HFFc6 (cell line): ENCODE measurements at places on chromosomes 12 and 14. TPM values are rescaled to one million over a fixed set of nuclear protein-coding genes. Genes with fewer than 3 reads are reported as not detected.

DNA sequence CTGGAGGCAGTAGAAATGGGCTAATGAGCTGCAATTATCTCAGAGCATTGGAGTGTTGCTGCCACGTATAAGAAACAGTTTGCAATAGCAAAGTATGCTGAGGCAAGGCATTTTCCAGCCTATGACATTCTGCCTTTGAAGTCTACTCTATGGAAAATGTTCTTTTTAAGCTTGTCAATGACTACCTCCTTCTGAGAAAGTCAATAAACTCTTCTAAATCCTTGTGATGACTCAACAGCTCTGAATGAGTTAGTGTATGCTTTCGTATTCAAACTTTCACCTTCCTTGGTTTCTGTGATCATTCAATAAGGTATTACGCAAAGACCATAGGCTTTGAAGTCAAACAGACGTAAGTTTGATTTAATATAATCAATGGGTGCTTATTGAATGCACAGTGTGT is 111.2 kb downstream of the CAPZA3 start:
- no peak overlapping the region for H3K27ac ChIP-seq
- peaks cover 12% of the 10 kb centered on the region; the same call in 1 of the 2 replicates for H3K4me1 ChIP-seq
- H3K36me3 ChIP-seq = no peaks in the 10 kb centered on the region
- no peak overlapping the region for H3K4me3 ChIP-seq
- DNase-seq = no peak

DNA sequence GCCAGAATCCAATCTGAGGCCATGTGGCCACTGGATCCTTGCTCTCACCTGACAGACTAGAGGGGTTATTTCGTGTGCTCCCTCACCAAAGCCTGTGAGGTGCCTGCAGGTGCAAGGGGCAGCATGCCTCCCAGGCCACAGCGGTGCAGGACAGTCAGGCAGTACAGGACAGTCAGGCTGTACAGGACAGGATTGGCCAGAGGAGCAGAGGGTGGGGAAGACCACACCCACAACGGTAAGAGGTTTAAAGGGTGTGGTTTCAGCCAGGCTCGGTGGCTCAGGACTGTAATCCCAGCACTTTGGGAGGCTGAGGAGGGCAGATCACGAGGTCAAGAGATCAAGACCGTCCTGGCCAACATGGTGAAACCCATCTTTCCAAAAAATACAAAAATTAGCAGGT is 3.1 kb upstream of the BRF1 start:
- peaks cover 11% of the 10 kb centered on the region for H3K36me3 ChIP-seq
- peaks cover 13% of the 10 kb centered on the region for H3K4me1 ChIP-seq
- no peak overlapping the region for H3K4me3 ChIP-seq
- no peak for DNase-seq
- H3K27ac ChIP-seq = no peak overlapping the region
- H3K27me3 ChIP-seq = no peaks in the 10 kb centered on the region

- no peak for DNase-seq
- H3K4me3 ChIP-seq = no peak overlapping the region
- H3K4me1 ChIP-seq = peaks cover 7% of the 10 kb centered on the region; the same call in 1 of the 2 replicates
- H3K27ac ChIP-seq = no peak overlapping the region
- peaks cover 12% of the 10 kb centered on the region for H3K27me3 ChIP-seq
Observed at GRCh38 chr14:93974833-93975232, 1.5 kb downstream of the ASB2 start.

GRCh38 chr14:73472185-73473114 is 14.1 kb upstream of the NUMB start:
- H3K36me3 ChIP-seq = no peaks in the 10 kb centered on the region
- no peak overlapping the region for H3K4me3 ChIP-seq
- peak; percentile 73 for DNase-seq
- H3K27ac ChIP-seq = no peak overlapping the region

GRCh38 chr14:55814064-55814463 is 234.1 kb downstream of the KTN1 start:
- H3K4me1 ChIP-seq = peaks cover 19% of the 10 kb centered on the region
- DNase-seq = no peak
- peak overlapping the region; percentile 80 for H3K27ac ChIP-seq
- H3K36me3 ChIP-seq = no peaks in the 10 kb centered on the region

DNA sequence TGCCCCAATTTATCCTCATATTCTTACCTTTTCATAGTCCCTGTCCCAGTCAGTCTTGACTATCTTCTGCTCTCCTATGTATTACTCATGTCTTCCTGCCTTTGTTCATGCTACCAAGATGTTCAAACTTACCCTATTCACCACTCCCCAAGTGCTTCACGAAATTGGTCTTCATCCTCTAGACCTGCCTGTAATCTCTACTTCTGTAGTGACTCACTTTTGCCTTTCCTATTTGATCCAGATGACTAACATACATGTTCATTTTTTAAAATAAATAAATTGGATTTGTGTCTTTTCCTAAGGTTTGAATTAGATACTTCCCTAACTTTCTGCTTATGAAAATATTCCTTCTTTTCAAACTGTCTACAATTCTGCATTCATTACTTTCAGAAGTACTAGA is 107.7 kb upstream of the PPM1H start:
- no peak overlapping the region for H3K4me3 ChIP-seq
- peaks cover 4% of the 10 kb centered on the region; the same call in 1 of the 2 replicates for H3K27me3 ChIP-seq
- H3K4me1 ChIP-seq = peaks cover 10% of the 10 kb centered on the region
- no peaks in the 10 kb centered on the region for H3K36me3 ChIP-seq
- DNase-seq = peak; percentile 17

GRCh38 chr12:47845081-47845480 is 25.4 kb upstream of the HDAC7 start:
- DNase-seq = no peak
- no peak overlapping the region for H3K27ac ChIP-seq
- H3K4me1 ChIP-seq = peaks cover 16% of the 10 kb centered on the region
- no peaks in the 10 kb centered on the region; the same call in 1 of the 2 replicates for H3K27me3 ChIP-seq
- H3K4me3 ChIP-seq = no peak overlapping the region

- H3K4me3 ChIP-seq = peak overlapping the region; percentile 74
- no peaks in the 10 kb centered on the region for H3K36me3 ChIP-seq
- H3K27me3 ChIP-seq = peaks cover 8% of the 10 kb centered on the region
- DNase-seq = peak; percentile 84
- H3K27ac ChIP-seq = peak overlapping the region; percentile 95
- peaks cover 36% of the 10 kb centered on the region for H3K4me1 ChIP-seq
Observed at GRCh38 chr14:99745307-99745951, 47.8 kb upstream of the EML1 start.

DNA sequence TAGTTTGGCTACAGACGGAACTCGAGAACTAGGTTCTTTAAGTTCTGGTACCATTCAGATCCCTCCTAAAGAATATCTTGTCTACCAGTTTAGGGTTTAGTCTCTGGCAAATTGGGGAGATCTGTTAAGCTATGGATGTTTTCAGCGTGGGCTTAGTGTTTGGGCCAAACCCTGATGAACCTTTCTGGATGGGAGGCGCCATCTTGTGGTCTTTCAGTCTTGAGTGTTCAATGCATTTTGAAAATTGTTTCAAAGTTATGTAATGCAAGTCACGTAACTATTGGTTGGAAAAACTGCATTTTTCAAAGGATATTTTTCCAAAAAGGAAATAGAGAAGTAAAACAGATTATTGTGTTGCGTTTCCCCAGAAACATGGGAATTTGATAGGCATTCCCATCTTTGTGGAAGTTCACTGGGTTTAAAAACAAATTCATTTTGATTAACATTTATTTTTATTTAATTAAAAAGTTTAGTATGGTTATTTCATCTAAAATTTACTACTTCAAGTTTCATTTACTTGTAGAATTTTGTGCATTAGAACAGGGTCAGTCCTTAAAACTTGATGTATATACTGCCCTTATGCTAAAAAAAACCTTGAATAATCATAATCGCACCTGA is 169.0 kb downstream of the PRIMA1 start:
- H3K36me3 ChIP-seq = no peaks in the 10 kb centered on the region
- no peaks in the 10 kb centered on the region for H3K4me1 ChIP-seq
- no peak overlapping the region for H3K27ac ChIP-seq

- no peaks in the 10 kb centered on the region for H3K36me3 ChIP-seq
- H3K27ac ChIP-seq = no peak overlapping the region
- no peak for DNase-seq
- no peaks in the 10 kb centered on the region for H3K4me1 ChIP-seq
- no peak overlapping the region for H3K4me3 ChIP-seq
Observed at GRCh38 chr14:24700511-24700910, 66.5 kb upstream of the GZMB start.

DNA sequence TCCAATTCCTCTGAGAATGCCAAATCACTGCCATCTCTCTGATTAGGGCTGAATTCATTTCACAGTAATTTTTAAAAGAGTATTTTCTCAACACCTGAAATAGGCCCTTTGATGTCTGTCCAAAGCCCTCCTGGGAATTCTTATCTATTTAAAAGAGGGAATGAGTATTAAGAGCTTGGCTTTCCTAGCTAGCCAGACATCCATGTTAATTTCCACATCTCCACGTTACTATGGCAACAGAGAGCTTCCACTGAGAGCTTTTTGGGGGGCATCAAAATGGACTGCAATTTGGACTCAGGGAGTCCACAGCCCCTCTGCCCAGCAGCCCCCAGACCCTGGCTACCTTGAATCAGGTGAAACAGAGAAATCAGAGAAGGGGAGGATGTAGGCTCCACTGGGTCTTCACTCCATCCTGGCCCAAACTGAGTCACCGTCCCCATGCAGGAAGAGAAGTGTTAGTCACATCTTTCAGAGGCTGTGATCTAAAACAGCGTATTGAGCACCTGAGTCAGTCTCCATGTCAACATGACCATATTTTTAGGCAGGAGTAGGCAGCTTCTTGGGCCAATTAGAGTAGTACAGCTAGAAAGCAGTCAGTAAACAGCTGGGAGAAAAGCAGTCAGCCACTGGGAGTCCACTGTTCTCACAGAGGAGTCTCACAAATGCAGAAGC is 7.0 kb upstream of the FICD start:
- DNase-seq = peak; percentile 35
- no peak overlapping the region for H3K4me3 ChIP-seq
- H3K36me3 ChIP-seq = no peaks in the 10 kb centered on the region
- H3K27ac ChIP-seq = no peak overlapping the region

CD27 gene
- total RNA-seq = 0.19 to 0.24 TPM in 2 of 3 replicates, not detected in the other

HELB gene
- total RNA-seq = 1.4 to 1.9 TPM (median 1.4 TPM) in 3 replicates

TNFAIP2 gene
- total RNA-seq = 38.5 to 46.7 TPM (median 39.9 TPM) in 3 replicates

WIF1 gene
- not detected in 3 replicates for total RNA-seq

GPR84 gene
- total RNA-seq = not detected in 3 replicates

KRT82 gene
- not detected in 3 replicates for total RNA-seq

POTEM gene
- not detected in 2 replicates for total RNA-seq
